ENCODE measurements at places on chromosomes 6 and 20.

GRCh38 chr6:96276305-96276704, 245.3 kb upstream of the UFL1 start:
- DNase-seq = no peak

DNA sequence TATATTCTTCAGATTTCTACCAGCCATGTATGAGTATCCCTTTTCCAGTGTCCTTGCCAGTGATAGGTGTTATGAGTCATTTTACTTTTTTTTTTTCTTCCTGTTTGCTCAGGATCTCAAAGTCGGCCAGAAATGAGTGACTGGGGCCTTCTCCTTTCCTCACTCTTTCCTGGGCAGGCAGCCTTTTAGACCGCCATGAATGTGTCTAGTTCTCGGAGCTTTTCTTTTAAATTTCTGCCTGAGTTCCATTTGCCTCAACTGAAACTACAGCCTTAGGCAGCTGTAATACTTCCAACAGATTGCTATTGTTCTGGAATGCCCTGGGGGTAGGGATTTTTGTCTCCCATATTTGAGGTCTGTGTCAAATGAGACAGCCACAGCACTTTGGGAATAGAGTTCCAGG, 83.7 kb downstream of the STXBP5 start:
- no peak for DNase-seq

DNA sequence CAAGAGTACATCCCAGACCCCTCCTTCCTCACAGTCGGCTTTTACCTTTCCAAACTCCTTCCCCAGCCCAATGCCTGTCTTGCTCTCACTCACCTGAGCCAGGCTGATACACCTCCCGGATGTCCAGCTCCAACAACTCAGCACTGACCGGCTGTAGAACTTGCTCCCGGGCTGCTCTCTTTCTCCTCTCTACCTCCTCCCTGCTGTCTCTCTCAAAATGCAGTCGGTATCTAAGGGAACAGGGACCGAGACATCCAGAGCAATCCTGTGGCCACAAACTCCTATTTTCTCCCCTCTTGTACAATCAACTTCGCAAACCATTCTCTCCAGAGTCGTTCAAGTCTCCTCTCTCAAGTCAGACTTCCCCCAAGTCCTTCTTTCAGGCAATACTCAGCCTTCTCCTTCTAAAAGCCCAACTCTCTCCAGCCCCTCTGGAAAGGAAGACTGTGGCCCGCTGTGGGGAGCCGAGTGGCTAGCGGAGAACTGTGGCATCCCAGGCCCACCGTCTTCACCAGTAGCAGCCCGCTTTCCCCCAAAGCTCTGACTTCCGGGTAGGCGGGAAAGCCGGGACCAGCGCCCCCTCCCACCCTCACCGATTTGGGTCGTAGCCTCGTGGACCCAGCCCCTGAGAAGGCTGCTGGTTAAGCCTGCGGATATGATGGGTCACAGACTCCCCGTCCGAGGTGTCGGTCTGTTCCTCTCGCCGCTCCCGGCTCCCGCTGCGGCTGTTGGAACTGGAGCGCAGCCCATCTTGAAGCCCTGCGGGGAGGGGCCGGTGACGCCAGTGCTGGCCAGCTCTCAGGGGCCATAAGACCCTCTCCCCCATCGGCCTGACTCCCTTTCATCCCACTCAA, 1.1 kb downstream of the GNL1 start:
- no peak for DNase-seq

- DNase-seq = no peak
Measured at GRCh38 chr6:111521497-111522270, 38.7 kb upstream of the REV3L start.

DNA sequence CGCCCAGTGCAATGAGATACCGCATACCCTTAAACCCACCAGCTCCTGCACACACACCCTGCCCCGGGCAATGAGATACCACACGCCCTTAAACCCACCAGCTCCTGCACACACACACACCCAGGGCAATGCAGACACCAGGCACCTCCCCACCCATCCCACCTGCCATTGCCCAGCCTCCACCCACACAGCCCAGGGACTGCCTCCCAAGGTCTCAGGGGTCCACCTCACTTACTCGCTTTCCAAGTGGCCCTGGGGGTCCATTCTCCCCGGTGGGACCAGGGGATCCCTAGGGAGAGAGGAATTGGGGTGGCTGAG, 24.0 kb downstream of the COL11A2 start:
- no peak for DNase-seq

DNA sequence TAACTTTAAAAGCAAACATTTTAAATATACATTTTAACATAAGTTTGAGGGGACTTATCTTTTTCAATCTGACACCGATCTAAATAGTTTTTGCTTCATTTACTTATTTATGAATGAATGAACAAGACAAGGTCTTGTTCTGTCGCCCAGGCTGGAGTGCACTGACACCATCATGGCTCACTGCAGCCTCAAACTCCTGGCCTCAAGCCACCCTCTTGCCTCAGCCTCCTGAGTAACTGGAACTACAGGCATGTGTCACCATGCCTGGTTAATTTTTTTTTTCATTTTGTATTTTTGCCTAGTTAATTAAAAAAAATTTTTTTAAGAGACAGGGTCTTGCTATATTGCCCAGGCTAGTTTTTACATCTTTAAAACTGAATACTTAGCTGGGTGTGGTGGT, 25.4 kb downstream of the FBXO9 start:
- no peak for DNase-seq

GRCh38 chr6:20463396-20463795, 61.7 kb downstream of the E2F3 start:
- no peak for DNase-seq

DNA sequence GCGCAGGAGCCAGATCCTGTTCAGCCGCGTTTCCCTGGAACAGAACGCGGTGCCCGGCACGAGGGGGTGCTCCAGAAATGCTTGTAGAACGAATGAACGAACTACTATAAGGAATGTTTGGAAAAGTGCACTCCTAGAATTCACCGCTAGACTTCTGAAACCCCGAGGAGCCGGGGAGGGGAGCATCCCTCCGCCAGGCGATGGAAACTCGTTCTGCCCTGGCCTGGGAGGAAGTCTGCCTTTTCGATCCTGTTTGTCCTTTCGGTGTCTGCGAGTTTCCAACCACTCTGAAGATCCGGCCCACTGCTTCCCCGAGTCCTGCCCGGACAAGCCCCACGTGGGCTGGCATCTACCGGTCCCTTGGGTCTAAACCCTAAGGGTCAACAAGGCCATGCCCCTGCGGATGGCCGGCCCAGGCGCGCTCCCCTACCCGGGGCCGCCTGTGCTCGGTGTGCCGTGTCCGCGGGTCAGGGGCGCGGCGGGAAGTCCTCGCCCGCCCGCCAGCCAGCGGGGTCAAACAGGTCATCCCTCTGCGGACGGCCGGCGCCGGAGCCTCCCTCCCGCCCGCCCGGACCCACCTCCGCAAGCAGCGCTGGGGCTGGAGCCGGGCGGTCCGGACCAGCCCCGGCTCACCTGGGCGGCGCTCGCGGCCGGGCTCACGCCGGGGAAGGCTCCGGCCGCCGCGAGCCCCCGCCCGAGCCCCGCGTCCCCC, 526 bp downstream of the SULF2 start:
- DNase-seq = no peak

DNA sequence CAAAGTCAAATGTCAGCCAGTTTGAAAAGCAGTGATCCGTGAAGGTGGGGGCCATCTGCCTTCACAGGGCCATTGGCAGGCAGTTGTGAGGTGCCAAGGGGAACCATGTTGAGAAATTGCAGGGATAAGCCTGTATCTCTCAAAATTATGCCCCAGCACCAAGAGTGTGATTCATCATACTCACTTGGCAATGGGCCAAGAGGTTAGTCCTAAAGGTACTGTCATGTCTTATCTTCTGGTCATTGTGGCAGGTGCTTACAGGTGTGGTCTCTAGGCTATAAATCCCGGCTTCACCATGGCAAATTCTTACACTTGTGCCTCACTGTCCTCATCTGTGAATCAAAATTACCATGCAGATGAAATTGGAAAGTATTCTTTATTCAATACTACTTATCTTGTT, 150.7 kb upstream of the LAMP5 start:
- no peak for DNase-seq

GRCh38 chr6:134795001-134795400, 154.9 kb downstream of the ALDH8A1 start:
- no peak for DNase-seq

- no peak for DNase-seq
Measured at GRCh38 chr20:9160331-9160730, 91.4 kb downstream of the PLCB4 start.

DNA sequence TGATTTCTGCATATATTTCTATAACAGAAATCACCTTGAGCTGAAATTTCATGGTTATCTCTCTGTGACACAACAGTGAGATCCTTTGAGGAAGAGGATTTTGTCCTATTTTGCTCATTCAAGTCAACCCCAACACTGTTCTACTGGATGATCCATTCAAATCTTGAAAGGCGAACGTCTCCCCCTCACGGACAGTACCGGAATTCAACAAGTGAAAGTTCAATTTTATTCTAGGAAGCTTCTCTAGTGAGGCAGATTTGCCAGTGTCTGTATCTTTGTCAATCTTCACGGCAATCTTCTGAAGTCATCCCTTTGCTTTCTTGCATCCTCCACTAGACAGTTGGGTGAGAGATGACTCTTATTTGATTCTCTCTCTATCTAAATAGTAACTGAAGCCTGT, 91.7 kb upstream of the PDE7B start:
- no peak for DNase-seq

DNA sequence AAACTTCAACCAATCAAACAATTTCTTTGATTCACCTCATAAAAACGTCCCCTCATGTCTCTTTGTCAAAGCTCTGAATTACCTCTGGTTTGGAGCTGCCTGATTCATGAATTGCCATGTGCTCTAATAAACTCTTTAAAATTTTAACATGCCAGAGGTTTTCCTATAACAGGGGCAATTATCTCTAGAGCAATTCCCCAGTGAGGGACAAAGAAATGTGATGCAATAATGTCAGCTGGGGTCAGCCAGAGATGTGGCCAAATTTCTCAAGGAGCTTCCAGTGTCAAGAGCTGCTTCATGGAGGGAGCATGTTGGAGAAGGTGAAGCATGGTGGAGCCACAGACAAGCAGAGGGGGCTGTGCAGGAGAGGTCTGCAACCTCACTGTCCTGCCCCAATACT, 38.7 kb upstream of the RFPL4B start:
- DNase-seq = no peak

DNA sequence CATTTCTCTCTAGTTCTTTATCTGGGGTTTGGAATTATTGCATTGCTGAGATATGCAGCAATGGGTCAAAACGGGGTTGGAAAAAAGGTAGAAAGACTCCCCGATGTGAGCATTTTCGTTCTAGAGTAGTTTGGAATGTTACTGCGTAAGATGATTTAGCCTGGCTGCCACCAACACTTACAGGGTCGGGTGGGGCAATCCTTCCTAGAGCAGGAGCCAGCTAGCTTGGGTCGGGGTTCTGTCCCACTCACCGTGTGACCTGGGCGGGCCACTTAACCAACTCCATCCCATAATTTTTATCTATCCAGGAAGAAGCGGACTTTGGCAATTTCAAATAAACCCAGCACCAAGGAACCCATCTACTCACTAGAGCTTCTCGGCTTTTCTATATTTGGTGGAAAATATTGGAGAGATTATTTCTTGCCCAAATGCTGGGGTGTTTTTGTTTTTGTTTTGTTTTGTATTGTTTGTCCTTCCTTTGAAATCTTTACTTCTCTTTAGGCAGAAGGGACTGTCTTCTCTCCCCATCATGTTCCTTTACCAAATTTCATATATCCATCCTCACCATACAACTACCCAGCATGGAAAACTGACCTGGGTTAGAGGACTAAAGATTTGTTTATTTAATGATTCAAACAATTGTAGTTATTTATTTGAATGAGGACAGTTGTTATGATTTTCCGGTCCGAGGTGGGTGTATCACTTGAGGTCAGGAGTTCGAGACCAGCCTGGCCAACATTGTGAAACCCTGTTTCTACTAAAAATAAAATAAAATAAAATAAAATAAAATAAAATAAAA, 72.4 kb downstream of the GPX5 start:
- DNase-seq = no peak

GRCh38 chr6:16690608-16691142, 70.6 kb downstream of the ATXN1 start:
- DNase-seq = no peak

- DNase-seq = no peak
Measured at GRCh38 chr6:147585256-147585655, 76.8 kb downstream of the SAMD5 start.

- DNase-seq = no peak
Measured at GRCh38 chr6:75275067-75275466, 9.5 kb downstream of the TMEM30A start.

DNA sequence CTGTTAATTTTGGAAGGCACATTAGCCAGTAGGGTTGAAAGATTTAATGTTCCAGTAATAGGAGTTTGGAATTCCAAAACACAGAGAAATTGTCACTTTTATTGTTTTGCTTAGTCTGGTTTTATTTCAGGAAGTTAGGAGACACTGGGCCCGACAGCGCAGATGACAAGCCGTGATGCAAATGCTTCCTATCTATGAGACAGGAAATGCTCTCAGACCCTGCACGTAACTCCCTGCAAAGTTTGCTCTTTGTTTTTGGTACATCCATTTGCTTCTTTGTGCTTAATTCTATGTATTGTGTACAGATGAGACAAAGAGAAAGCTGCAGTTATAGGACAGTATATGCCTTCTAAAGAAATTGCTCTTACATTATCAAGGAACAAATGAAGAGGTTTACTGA, 201.6 kb upstream of the SGK1 start:
- no peak for DNase-seq

- DNase-seq = no peak
Measured at GRCh38 chr20:4134861-4135379, 119.6 kb upstream of the RNF24 start.

DNA sequence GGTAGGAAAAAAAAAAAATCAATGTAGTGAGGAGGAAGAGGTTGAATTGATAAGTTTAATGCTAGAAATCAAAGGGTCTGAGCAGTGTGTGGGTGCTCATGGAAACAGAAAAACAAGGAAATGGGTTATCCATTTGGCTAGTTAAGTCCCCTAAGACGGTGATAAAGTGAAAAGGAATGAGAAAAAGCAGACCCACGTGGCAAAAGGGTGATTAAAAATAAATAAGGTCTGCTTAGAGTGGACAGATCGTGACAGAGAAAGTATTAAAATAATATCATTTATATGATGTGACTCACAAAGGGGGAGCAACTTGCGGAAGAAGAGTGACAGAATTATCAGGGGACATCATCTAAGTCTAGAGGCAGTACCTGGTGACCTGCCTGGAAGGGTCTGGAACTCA, 251.7 kb upstream of the THEMIS start:
- no peak for DNase-seq

DNA sequence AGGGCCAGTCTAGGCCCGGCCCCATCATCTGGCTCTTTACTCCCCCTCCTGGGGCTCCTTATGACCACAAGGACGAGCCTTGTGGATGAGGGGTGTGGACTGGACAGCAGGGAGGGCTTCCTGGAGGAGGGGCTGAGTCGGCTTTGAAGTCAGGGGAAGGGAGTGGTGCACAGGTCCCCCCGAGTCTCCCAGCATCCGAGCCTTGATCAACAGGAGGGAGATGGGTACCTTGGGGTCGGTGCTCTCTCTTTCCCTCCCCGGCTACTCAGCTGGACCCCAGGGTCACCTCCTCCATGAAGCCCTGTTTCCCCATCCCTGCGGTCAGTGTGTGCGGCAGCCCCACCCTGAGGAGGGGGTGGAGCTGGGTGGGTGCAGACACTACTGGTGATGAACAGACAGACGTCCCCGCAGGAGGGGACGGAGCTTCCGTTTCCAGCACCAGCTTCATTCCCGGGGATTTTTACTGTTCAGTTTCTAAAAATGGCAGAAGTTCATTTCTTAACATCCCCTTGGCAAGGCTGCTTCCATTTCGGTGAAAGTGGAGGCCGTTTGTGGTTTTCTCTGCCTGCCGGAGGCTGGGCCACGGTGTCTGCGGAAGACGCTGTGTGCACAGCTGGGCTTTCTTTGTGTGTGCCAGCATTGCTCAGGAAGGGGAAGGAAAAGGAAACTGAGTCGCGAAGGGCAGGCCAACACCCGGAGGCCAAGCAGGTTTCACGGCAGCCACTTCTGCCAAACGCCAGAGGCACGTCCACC, 19.6 kb downstream of the NTSR1 start:
- no peak for DNase-seq

All from activated CD4-positive, alpha-beta T cell treated with anti-CD3 and anti-CD28 coated beads for 24 hours (primary cell).